KBM-7 (cell line): ENCODE measurements at places on chromosomes 5 and 9.

DNA sequence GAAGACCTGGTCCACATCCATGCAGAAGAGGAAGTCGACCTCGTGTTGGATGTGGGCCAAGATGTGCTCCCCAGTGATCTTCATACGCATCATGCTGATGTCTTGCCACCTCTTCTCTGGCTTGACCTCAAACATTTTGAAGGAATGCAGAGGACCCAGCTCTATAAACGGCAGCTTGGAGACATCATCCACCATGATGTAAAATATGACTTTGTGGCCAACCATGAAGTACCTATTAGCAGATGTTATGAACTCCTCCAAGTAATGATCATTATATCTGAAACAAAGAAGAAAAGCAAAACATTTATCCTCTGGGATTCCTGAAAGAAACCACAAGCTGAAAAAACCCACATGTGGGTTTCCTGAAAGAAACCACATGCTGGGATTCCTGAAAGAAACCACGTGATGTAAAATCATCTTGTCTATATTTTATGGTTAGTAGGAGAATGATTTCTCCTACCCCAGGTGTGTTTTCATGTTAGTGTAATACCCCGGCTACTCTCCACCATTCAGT lies 52.3 kb downstream of the GGTA1 start:
- peak; percentile 57 for DNase-seq

DNA sequence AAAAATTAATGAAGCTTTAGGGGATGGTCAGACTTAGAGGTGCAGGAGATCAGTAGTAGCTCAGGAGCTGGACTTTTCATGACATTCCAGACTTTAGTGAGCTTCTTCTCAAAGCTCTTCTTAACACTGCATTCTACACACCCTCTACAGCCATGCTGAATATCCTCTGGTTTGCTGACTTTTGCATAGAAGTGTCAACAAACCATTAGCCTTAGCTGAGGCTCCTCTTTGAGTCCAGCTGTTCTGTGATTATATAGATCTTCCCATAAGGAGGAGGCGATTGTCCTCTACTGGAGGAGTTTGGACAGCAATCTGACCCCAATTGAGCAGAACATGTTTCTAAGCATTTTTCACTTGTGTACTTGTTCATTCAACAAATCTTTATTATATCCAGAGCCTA lies 75.0 kb upstream of the RUSC2 start:
- DNase-seq: no peak

- DNase-seq: no peak
Measured at GRCh38 chr5:176814313-176814685, 3.9 kb downstream of the UNC5A start.

DNA sequence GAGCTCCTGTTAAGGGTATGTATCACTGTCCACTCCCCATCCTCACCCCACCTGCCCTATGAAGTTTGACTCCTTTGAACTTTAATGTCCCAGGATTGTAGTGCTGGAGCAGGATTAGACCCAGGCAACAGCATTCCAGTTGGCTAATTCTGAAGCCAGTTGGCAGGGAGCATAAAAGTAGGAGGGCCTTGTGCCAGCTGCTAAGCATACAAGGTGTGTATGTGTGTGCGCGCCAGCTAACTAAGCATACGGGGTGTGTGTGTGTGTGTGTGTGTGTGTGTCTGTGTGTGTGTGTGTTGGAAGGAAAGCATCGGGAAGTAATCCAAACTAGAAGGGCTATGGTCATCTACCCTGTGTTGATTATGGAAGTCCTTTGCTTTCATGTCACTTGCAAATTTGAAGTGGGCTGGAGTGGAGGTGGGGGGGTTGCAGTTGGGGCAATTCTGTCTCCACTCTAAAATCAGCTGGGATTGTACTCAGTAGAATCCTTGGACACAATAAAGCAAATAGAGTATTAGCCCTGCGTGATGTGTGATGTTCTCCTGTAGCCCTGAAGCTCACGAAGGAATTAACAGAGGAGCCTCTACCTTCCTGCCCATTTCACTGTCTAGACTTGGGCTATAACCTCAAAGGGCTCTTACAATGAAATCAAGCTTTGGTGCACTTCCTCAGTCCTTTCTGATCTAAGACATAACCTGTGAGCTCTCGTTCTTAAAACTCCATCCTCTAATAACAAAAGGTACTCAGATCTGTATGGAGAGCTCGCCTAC lies 26.9 kb downstream of the HMGCR start:
- no peak for DNase-seq

DNA sequence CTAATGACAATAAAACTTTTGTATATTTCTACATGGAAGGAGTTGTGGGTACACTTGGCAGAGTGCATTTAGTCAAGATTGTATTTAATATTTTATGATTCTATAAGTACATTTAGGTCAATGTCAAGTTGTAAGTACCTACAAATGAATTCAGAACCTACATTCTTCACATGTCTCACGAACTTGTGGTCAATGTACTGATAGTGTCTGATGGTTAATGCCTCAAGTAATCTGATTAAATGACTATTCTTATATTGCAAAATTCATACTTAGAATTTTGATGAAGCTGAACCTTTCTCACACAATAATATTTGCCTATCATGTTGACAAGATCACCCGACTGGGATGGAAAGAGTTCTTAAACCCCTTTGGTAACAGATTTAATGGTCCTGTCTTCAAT lies 444.5 kb downstream of the CTNND2 start:
- no peak for DNase-seq

DNA sequence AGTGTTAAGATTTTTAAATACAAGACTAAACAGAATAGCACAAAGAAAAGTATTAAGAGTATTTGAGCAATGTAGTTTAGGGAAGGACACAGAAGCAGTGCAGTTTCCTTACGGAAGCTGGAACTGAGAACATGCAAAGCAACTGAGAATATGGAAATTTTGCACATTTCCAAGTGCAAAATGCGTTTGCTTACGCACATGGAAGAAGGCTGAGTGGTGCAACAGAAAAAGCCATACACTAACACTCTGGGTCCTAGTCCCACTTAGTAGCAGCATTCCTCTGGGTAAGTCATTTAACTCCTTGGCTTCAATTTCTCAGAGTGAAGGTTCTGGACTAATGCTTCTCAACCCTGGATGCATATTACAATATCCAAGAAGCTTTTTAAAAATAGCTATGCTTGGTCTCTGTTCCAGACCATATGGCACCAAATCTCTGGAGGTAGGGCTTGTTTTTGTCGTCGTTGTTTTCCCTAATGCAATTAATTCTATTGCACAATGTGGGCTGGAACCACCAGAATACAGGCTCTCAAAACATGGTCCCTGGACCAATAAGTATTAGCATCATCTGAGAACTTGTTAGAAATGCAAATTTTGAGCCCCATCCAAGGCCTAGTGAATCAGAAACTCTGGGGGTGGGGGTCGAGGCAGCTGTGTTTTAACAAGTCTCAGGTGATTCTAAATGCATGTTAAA lies 65.2 kb upstream of the DEPDC1B start:
- no peak for DNase-seq

DNA sequence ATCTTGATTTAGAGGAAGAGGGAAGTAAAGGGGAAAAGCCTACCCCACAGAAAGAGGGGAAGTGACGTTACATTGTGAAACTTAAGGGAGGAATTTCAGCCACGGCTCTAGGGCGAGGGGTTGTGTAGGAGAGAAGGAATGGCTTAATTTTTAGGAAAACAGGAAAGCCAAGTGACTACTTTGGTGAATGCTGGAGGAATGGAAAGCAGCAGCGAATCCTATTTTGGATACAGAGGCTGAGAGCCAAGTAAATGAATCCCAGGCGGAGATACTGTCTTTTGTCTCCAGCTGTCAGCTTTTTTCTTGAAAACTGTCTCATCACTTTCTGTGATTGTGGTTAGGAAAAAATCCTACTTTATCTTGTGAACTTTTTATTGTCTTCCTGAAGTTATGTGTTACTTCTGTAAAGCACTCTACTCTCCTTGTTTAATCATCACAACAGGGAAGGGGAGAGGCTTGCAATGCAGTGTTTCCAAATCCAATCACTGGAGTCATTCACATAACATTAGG lies 188.4 kb downstream of the TSSK1B start:
- DNase-seq: peak; percentile 18

DNA sequence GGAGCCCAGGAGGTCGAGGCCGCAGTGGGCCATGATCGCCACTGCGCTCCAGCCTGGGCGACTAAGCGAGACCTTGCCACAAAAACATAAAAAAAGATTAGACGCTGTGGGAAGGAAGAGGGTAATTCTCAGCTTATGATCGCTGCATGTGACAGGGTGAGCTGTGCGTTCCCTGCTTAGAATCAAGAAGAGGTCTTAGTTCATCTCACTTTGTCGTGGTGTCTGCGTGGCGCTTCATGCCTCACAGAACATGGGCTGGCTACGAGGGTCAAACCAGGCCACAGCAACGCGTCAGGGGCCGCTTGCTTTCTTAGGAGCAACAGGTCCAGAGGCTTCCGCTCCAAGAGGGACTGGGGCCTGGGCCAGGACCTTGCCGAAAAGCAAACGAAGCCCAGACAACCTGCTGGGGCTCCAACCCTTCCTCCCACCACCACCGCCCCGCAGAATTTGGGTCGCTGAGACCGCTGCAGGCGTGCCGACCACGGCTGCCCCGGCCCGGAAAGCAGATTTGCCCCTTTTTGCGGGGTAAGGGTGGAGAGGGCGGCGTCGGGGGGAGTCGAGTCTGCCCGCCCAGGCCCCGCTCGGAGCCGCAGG lies 10.0 kb upstream of the GRIN1 start:
- DNase-seq: peak; percentile 50

DNA sequence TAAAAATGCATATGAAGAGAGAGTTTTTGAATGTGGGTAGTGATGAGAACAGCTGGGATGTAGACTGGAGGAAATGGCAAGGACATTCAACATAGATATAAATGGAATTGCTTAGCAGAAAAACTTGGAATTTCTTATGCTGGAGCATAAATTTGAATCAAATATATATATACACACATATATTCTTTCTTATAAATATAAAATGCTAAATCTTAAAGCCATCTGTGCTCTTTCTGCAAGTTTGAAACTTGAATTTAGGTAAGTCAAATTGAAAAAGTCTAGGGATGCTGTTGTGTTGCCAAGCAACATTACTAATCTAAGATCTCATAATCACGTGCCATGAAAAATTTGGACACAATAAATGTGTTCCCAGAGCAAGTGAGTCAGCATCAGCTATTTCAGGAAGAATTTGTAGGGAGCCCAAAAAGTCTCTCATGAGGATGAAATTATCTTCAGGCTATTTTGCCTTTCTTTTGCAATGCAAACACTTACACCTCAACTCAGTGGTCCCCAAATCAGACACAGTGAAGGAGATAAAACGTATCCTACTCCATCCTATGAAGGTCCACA lies 58.4 kb upstream of the ALDH1A1 start:
- DNase-seq: no peak

DNA sequence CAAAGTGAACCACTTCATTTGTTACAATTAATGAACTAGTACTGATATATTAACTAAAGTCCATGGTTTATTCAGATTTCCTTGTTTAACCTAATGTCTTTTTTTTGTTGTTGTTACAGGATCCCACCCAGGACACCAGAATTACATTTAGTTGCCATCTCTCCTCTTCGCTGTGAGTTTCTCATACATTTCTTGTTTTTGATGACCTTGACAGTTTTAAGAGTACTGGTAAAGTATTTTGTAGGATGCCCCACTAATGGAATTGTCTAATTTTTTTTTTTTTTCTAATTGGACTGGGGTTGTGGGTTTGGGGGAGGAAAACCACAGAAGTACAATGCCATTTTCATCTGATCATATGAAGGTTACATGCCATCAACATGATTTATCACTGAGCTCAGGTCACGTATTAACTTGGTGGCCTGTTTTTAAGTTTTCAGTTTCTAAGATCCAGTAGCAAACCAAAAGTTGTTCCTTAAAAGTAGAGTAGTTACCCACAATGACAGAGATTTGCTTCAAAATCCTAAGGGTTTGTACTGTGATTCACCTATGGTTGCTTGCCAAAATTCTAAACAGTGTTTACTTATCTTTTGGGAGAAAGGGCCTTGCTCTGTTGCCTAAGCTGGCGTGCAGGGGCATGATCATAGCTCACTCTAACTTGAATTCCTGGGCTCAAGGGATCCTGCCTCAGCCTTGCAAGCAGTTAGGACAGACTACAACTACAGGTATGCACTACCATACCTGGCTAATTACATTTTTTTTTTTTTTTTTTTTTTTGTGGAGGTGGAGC lies 4.5 kb upstream of the OTULIN start:
- peak; percentile 30 for DNase-seq

GRCh38 chr5:148336704-148337435 lies 1.5 kb downstream of the SPINK9 start:
- no peak for DNase-seq

- no peak for DNase-seq
Measured at GRCh38 chr5:6760686-6761085, 47.5 kb downstream of the TENT4A start.

DNA sequence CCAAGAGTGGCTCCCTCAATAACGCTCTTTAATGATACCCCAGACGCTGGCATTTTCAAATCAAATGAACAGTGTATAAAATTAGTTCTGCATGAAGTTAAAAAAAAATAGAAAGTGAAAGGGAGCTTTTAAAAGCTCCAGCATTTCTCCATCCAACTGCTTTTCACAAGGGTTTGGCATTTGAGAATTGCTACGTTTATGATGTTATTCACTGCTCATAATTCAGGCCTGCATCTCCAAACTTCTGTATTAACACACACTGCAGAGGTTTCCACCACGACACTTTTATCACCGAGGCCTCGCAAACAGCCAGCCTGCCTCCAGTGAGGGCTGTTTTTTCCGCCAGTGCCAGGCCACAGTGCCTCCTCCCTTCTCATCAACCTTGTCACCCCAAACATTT lies 205.5 kb upstream of the EFNA5 start:
- DNase-seq: no peak

- DNase-seq: no peak
Measured at GRCh38 chr9:97367729-97368128, 44.2 kb upstream of the TDRD7 start.

DNA sequence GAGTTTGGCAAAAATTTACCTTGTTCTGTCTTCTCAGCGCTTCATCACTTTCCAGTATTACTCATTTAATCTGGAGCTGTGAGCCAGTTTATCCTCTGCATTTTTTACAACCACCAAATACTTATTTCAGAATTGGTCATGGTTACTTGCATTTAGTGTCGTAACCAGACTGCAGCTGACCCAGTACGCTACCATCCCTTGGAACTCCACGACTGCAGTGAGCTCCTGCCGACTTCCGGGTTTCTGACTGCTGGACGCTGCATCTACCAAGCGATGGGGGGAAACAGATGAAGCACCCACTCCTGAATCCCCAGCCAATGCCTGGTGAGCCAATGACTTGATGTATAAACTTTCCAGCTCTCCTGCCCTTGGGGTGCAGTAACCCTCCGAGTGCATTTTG lies 174.4 kb upstream of the PRLR start:
- no peak for DNase-seq

GRCh38 chr5:73365301-73365853 lies 83.2 kb downstream of the FOXD1 start:
- no peak for DNase-seq

DNA sequence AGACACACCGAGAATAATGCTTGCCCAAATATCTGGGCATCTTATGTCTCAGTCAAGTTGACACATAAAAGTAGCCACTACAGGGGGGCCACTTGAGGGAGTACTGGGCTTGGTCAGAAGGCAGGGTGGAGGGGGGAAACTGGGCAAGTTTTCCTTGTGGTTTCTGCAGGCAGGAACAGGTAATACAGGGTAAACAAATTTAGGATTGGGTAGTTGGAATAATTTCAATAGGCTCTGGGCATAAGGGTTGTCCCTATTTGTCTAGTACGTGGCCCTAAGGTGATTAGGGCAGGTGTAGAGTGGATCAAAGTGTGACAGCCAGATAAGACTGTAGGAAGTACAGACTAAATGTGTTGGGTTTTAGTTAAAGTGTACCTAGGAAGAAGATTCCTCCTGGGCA lies 353.1 kb downstream of the TLE4 start:
- no peak for DNase-seq
